ENCODE measurements at places on chromosomes 1 and 21.

DNA sequence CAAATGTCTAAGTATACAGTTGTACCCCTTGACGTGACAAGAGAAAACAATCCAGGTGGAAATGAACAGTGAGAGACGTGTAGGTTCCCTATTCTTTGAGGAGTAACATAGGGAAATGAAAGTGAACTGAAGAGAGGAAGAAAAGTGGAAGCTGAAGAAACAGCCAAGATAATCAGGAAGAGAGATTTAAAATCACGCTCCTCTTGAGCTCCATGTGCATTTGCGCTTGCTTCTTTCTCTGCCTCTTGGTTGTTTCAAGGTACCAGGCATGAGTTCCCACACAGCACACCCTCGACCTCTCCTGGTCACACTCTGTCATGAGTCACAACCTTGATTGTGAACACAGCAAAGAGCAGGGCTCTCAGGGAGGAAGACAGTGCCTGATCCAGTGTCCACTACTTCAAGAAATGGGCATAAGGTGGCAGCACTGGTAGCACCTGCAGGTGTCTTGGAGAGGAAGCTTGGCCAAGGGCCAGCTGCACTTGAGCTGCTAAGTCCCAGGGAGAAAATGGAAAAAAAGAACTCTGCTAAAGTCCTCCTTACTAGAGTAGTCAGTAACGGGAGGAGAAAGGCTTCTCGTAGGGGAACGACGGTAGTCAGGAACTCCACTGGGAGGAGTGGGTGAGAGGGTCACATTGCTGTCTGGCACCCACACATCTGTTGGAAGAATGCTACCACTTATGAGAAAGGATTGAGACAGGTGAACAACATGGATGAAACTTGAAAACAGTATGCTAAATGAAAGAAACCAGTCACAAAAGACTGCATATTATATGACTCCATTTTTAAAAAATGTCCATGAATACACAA is 18.3 kb upstream of the ARID1A start:
- DNase-seq, result no peak

DNA sequence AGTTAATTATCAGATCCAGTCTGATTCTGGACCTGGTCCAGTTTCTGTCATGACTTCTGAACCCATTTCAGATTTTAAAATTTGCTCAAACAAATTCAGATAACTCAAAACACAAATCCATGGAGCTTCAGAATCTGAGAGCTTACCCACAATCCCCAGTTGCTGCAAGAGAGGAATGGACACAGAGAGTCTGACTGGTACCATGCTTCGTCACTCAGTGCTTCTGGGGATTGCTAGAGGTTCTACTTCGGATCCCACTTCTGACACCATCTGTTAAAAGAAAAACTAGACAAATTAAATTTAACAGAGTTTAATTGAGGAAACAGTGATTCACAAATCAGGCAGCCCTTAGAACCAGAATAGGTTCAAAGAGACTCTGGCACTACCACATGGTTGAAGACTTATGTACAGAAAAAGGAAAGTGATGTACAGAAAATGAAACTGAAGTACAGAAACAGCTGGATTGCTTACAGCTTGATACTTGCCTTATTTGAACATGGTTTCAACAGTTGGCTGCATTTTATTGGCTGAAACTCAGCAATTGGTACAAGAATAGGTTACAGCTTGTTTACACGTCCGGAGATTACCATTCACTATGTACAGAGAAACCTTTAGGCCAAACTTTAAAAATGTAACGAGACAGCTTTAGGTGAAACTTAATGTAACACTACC is 60.7 kb upstream of the TEKT2 start:
- peak; percentile 2 for DNase-seq

GRCh38 chr1:31753707-31754349 is 10.3 kb downstream of the ADGRB2 start:
- DNase-seq, result no peak

DNA sequence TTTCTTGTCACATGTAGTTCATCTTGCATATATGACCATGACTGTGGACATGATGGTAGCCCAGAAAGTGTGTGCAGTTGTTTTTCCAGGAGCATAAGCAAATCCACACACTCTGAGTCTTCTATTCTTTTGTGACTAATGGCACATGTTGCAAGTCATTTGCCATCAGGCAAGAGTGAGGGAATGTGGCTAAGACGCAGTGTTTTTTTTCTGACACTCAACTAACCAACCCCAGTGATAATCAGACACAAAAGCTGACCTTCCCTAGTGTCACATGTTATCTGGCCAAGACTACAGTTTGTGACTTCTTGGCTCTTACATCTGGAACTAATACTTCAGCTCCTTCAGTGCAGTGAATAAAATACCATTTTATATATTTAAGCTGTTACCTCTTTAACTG is 108.8 kb downstream of the ITSN1 start:
- no peak for DNase-seq

DNA sequence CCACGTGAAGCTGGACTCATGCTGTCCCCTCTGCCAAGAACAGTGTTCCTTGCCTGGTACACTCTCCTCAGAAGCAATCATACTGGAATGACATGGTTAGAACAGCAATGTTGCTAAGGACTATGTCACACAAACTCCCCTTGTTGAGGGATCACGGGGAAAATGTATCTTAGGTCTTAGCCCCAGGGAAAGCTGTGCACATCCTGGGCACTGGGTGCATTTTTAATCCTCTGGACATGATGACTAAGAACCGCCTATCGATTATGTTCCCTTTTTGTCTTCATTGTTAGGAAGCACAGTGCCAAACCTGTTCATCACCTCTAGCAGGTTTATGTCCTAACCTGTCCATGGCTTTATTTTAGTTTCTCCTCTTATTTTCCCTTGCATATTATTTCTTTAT is 115.1 kb downstream of the HIVEP3 start:
- DNase-seq, result no peak

DNA sequence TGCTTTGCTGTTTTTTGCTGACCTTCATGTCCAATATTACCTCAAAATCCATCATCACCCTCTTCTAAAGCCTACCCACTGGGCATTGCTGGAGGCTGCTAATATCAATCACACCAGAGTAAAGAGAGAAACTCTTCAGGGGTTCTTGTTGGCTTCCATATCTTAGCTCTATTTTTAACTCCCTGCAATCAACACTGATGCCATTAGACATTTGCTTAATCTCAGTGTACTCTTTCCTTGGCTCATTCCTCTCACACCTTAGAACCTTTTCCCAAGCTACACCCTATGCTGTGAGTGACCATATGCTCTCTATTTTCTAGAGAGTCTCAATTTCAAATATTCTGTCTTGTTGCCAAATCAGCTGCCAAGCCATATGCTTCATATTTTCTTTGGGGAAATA is 40.6 kb upstream of the RABGAP1L start:
- DNase-seq, result no peak

DNA sequence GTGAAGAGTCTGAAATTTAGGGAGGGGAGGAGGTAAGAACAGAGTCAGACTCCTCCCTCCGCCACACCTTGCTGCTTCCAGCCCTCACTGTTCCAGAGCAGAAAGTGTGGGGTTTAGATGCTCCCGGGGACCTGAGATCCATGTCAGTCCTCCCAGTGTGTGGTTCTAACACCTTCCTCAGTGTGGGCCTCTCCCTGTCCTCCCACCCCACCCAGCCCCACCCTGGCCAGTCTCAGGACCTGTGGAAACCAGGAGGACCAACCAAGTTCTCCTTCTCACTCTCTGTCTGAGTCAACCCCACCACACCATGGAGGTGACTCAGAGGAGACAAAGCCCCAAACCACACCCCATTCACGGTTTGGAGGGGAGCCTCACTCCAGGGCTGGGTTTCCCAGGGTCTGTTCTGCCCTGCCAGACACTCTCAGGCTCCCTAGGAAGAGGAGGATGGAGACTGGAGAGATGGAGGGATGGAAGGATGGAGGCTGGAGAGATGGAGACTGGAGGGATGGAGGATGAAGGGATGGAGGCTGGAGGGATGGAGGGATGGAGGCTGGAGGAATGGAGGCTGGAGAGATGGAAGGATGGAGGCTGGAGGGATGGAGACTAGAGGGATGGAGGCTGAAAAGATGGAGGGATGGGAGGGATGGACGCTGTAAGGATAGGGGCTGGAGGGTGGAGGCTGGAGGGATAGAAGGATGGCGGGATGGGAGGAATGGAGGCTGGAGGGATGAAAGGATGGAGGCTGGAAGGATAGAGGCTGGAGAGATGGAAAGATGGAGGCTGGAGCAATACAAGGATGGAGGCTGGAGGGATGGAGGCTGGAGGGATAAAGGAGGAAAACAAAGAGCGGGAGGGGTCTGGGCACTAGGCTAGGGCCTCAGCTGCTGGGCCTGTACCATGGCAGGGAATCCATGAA is 100.9 kb upstream of the RUNX3 start:
- peak; percentile 64 for DNase-seq

DNA sequence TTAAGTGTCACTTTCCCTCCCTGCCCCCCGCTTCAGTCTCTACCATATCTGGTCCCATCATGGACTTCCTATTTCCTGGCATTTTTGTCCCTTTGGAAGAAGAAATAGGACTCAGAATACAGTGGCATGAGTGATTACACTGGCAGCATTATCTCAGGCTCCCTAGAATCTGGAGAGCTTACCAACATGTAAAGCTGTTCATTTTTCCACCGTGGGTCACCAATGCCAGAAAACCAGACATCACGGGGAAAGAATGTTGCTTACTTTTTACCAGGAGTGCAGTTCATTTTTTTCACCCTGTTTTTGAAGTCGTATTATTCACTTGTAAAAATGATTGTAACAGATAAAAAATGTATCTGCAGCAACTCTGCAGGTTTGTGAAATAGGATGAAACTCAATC is 44.8 kb downstream of the BACH1 start:
- no peak for DNase-seq

DNA sequence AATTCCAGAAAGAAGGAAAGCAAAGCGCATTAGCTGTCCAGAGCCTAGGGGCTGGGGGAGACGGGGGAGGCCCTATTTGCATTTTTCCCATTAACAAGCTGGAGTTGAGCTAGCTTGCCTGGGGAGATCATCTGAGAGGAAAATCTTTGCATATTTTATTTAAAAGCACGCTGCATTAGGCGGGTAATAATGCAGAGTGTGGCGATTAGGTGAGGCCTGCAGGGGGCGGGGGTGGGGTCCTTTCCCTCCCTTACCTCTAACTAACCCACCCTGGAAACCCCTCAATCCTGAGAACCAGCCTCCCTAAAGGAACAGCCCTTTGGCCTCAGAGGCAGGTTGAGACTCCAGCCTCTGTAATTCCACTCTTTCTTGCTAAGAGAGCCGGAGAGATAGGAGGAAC is 16.2 kb downstream of the C1orf216 start:
- no peak for DNase-seq

DNA sequence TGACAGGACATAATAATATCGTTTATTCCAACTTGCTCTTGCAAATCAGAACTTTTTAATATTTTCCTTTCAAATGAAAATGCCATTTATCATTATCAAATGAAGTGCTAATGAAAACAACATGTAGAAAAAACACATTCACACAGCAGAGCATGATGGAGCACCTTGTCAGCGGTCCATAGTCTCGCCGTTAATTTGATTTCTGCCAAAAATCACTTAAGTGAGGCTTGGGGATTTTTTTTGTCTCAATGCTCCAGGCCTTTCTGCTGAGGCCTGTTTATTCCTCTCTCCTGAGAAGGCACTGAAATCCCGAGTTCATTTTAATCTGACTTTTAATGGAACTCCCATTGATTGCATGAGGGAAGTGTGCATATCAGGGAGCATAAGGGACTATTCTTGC is 122.5 kb downstream of the ELAVL4 start:
- no peak for DNase-seq

- no peak for DNase-seq
Observed at GRCh38 chr1:181160998-181161870, 72.7 kb downstream of the IER5 start.

DNA sequence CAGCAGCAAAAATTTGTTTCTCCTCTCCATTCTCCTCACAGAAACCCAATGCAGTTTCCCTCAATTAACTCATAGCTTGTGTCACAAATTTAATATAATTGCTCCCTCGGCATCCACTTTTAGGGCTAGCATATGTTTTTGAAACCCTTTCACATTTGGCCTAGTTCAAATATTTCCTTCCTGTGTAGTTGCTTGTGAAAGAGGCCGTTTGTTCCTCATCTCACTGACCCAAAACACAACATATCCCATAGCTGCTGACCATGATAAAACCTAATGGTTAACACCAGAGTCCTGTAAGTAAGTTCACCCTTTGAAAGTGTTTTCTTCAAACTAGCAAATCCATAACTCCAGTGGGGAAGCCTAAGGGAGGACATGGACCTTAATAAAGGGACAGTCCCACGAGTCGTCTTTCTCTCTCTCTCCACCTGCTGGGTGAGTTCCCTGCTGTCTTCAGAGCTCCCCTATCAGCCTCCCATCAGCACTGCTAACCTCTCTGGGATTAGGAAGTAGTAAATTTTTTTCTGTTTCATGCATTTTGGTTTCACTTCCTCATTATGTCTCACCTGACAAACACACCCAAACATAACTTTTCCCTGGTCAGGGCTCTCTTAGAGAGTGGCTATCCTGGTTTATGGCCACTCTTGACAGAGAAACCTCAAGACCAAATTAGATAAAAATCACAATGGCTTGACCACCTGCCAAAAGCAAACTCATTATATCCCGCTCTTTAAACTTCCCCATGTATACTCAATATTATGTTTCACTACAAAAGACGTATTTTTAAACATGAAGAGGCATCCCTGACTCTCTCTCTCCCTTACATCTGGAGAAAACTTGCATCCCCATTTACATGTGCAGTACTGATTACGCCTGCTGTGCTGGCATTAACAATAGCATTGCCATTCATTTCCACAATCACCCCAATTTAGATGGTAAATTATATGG is 177.7 kb upstream of the HP1BP3 start:
- DNase-seq, result peak; percentile 15

GRCh38 chr1:158362941-158363340 is 9.2 kb downstream of the CD1E start:
- no peak for DNase-seq

DNA sequence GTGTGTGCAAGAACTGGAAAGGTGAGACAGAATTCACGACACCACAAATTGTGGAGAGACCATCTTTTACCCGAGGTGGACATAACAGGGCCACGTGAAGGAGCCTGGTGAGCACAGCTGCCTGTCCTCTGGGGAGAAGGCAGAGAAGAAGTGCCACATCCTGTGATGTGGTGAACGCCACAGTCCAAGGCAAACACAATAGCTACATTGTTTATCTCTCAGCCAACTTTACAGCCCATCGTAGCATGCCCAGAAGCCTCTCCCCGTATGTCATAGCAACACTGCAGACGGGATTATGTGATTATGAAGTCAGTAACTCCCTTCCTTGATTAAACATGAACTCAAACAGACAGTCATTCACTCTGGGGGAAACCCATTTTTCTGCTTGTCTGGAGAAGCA is 612.2 kb downstream of the SMYD3 start:
- no peak for DNase-seq

DNA sequence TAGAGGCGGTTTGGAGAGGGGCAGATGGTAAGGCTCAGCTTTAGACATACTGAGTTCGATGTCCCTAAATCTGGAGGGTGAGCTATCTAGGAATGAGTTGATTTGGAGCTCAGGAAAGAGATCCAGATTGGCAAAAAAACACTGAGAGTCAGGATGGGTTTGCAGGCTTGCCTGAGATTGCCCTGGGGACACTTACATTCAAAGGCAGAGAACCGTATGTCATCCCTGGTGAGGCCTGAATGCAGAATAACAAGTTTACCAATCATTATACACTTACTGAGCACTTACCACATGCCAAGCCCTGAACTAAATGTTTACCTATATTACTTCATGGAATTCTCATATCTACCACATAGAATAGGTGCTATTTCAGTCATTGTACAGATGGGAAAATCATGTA is 27.5 kb downstream of the TFAP2E start:
- no peak for DNase-seq

GRCh38 chr1:18963968-18964367 is 7.5 kb upstream of the IFFO2 start:
- DNase-seq, result no peak

- DNase-seq, result peak; percentile 18
Observed at GRCh38 chr1:241677201-241677600, 25.1 kb downstream of the WDR64 start.

- peak; percentile 35 for DNase-seq
Observed at GRCh38 chr1:168136709-168137514, at the start of gene GPR161. Gene GPR161, minus strand, starts transcription at chr1:168136930. Its CDS starts 32,080 bp downstream, at chr1:168104850.
